ENCODE measurements at places on chromosomes 12 and 14.

DNA sequence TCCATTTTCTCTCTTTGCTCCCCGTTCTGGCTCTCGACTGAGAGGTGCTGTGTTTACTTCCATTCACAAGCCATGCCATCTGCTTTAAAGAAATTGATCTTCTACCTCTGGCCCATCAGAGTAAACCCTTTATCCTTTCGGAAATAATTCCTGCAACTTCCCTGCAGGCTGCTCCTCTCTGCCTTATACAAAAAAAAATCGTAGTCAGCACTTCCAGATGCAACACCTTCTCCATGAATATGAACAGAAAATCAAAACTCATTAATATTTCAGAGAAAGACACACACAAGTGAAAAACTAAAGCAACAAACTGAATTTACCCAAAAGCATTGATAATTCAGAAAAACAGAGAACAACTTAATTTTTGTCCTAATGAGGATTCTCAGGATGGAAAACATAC is 127.6 kb upstream of the FSCB start:
- no peak for DNase-seq

GRCh38 chr14:60266021-60266937 is 17.3 kb downstream of the PPM1A start:
- DNase-seq, result no peak

DNA sequence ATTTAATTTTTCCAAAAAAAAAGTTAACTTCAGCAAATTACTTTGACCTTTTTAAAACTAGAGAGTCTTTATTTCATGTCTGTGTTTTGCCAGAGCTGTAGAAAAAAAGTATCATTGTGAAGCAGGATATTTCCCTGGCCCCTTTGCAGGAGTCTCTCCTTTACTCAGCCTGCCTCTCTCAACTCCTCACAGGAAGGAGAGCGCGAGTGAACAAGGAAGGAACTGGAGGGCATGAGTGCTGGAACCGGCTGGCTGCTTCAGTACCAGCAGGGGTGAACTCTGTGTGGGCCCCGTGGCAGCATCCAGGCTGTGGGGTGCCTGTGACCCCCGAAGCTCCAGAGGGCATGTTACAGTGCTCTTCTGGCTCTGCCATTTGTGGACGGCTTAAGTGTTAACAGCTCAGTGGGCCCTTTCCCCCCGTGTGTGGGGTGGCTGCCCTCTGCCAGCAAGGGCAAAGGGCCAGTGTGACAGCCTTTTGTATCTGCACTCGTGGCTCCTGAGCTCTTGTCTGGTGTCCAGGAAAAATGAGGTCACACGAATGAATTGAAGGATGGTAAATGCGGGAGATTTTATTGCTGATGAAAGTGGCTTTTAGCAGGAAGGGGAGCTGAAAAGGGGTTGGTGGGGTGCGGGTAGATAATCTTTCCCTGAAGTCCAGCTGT is 76.6 kb upstream of the KCNH3 start:
- no peak for DNase-seq

DNA sequence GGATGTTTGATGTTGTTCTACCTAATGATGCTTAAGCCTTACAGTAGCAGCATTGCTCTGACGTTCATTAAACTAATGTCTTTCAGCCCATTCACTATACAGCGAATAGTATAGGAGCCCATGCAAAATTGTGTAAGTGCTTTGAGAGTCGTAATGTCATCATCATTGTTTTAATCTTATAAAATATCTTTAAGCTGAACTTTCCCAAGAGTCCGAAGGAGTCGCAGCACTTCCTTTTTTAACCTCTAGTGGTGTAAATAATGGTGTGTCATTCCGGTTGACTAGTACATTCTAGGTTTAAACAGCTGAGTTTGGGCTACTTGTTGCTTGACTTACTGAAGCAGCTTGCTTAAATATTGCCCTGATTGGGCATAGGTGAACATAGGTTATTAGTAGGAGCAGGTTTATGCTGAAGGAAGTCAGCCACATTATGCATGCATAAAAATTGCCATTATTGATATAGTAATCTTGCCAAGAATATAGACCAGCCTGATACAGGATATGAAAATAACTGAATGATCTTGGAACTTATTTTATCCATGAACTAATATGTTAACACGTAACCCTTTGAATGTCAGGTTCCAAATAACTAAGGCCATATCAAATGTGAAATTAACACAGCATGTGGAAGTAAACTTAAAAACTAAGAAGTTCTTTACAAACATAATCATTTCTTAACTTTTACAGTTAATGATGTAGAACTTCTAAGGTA is 2.6 kb downstream of the WNK1 start:
- peak; percentile 25 for DNase-seq

DNA sequence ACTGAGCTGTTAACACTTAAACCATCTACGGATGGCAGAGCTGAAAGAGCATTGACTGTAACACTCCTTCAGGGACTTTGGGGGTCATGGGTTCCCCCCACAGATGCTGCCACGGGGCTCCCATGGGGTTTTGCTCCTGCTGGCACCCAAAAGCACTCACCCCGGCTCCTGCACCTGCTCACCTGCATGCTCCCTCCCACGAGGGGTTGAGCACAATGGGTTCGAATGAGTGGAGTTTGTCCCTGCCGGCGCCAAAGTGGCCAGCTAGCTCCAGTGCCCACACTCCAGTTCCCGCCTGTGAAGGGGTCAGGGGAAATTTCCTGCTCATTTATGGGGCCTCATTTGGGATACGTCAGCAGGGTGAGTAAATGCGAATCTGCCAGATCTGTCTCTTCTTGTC is 40.7 kb downstream of the TNFAIP2 start:
- no peak for DNase-seq

DNA sequence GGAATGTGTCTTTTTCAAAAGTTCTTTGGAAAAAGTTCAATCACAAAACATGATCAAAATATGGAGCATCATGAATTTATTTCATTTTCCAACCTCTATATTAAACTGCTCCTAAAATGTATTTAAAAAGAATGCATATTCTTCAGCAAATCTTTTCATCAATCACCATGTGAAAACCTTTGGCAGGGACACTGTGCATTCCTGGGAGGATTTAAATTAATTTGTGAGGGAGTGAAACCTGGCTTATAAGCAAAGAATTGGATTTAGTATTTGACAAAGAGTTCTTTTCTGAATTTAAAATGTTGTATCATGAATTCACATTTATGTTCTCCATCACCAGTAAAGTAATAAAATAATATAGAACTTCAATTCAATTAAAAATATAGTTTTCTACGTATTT is 38.2 kb downstream of the PAWR start:
- DNase-seq, result no peak

DNA sequence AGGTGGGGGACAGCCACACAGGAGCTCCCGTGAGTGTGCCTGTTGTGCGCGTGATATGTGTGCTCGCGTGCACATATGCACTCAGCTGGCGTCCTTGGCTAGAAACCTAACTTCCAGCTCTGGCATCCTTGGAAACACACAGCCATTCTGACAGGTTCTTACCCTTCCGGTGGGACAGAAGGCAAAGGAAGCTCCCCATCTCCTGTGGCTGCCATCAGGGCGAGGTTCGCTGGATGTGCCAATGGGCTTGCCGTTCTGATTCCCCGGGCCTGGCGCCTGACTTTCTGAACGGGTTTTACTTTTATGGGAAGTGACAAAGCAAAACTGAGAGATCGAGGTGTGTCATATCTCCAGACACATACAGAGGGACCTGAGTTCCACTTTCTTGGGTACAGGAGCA is 124.7 kb downstream of the PAPOLA start:
- no peak for DNase-seq

GRCh38 chr14:34347683-34348082 is 114.4 kb downstream of the SPTSSA start:
- no peak for DNase-seq

DNA sequence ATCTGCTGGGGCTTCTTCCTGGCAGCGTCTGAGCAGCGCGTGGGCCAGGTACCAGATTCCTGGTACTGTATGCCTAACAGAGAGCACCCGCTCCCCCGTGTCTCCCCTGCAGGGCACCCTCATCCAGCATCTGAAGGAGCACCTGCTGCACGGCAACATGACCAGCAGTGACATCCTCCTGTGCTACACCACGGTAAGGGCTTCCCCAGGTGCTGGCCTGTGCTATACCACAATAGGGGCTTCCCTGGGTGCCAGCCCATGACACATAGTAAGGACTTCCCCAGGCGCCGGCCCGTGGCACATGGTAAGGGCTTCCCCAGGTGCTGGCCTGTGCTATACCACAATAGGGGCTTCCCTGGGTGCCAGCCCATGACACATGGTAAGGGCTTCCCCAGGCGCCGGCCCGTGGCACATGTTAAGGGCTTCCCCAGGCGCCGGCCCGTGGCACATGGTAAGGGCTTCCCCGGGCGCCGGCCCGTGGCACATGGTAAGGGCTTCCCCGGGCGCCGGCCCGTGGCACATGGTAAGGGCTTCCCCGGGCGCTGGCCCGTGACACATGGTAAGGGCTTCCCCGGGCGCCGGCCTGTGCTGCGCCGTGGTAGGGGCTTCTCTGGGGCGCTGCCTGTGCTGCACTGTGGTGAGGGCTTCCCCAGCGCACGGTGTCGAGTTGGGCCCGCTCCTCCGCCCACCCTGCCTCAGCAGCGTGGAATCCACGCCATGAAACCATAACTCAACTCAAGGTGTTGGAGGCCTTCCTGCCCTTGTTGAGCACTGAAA is 49.3 kb downstream of the AACS start:
- no peak for DNase-seq

- no peak for DNase-seq
These were observed 27.8 kb upstream of the CACNA2D4 start for GRCh38 chr12:1946296-1946695.

DNA sequence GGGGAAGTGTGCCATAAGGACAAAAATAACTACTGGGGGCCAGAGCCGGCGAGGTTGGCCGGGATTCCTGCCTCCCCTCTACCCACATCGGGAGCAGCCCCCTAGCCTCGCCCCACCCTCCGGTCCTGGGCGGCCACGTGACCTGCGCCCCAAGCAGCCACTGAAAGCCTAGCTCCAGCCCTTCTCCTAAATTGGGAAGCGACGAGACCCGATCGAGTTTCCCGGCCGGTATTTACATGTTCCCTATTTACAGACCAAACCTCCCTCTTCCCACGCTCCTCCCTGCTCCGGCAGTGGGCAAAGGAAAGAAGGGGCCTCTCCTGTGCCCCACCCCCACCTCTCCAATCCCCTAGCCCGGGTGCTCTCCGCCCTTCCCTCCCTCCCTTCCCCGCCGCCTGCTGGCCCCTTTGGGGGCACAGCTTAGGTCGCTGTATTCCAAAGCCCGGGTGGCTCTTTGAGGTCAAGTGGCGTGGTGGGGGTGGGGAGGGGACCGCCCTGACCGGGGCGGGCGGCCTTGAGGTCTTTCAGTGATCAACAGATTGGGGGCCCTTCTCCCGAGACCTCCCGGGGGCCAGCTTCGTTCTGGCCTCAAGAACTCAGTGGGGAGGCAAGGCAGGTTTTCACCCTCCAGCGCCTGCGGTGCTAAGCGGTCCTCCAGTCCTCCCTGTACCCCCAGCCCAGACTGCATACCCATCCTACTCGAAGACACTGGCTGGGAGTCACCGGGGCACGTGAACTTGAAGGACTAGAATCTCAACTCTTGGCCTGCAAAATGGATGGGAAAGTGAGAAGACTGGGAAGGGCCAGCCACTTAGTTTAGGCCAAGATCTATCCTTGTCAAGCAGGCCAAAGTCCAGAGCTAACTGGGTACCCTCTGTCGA is 6.3 kb upstream of the CTDSP2 start:
- DNase-seq, result no peak

DNA sequence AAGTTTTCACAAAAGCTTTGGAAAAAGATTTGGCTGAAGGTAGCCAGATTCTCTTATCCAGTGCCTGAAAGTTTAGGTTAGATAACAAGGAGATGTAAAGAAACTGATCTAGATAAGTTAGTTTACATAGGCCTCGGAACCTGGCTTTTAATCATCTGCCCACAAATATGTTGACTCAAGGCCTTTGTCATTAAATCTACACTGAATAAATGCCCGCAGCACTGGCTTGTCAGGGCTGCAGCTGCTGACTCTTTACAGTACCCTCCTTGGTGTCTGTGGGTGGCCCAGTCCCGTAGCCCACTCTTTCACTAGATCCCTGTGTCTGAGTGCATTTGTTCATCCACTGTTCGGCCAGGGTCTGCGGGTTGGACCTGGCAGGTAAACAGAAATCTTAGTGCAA is 58.0 kb downstream of the TMEM116 start:
- no peak for DNase-seq

DNA sequence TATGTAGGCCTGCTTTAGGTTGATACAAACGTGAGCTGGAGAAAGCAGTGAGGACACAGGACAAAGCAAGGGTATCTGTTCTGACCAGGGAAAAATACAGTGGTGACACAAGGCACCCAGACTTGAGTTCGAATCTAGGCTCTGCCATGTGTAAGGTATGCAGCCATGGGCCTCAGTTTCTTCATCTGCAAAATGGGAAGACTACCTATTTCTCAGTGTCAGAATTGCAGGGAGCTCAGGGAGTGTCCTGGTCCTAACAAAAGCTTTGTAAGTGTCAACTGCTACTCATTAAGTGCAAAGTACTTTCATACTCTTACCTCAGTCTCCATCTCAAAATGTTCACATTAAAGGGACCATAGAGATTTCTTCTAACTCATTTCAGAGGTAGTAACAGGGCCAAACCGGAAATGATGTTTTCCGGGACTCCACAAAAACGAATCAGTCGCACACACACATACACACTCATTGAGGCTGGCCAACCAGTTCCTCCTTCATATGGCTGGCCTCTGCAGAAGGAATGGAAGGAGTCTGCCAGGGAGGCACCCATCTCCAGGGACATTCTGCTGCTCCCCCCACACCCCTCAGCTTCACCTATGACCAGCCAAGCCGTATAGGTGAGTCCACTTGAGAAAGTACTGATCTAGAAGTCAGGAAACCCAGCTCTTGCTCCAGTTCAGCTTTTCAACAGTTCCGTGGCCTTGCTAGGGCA is 7.8 kb downstream of the CTDSP2 start:
- DNase-seq, result peak; percentile 50
